ENCODE measurements at places on chromosomes 7 and 10. TPM values are rescaled to one million over a fixed set of nuclear protein-coding genes. Genes with fewer than 3 reads are reported as not detected.

The ZNF853 gene
- 3.3 TPM for total RNA-seq

The MRC1 gene
- total RNA-seq = 0.09 TPM

The OR6B1 gene
- total RNA-seq = not detected

The TWIST1 gene
- 70.1 TPM for total RNA-seq

The COL13A1 gene
- total RNA-seq = 4.9 TPM

The CACNB2 gene
- total RNA-seq = 1.9 TPM

The OR9A2 gene
- total RNA-seq = not detected

The TMEM176B gene
- 2.2 TPM for total RNA-seq

The GRID1 gene
- total RNA-seq = 0.34 TPM

The SKIDA1 gene
- total RNA-seq = 1.4 TPM
